ENCODE measurements at places on chromosomes 6 and 20.

- peak; percentile 67 for DNase-seq
These were observed 25.4 kb downstream of the HLA-F start for GRCh38 chr6:29748391-29749307.

- no peak for DNase-seq
These were observed 22.5 kb downstream of the ARHGAP40 start for GRCh38 chr20:38624084-38624483.

- no peak for DNase-seq
These were observed 49.8 kb upstream of the ADTRP start for GRCh38 chr6:11828262-11828870.

- DNase-seq, result peak; percentile 68
These were observed 333.5 kb downstream of the NRN1 start for GRCh38 chr6:5673019-5673790.

- DNase-seq, result peak; percentile 90
These were observed 1.8 kb downstream of the GTPBP2 start for GRCh38 chr6:43627008-43627825.
